ENCODE measurements at places on chromosomes 4 and X.

GRCh38 chrX:115531818-115532403 lies 29.1 kb upstream of the PLS3 start:
- no peak for DNase-seq

DNA sequence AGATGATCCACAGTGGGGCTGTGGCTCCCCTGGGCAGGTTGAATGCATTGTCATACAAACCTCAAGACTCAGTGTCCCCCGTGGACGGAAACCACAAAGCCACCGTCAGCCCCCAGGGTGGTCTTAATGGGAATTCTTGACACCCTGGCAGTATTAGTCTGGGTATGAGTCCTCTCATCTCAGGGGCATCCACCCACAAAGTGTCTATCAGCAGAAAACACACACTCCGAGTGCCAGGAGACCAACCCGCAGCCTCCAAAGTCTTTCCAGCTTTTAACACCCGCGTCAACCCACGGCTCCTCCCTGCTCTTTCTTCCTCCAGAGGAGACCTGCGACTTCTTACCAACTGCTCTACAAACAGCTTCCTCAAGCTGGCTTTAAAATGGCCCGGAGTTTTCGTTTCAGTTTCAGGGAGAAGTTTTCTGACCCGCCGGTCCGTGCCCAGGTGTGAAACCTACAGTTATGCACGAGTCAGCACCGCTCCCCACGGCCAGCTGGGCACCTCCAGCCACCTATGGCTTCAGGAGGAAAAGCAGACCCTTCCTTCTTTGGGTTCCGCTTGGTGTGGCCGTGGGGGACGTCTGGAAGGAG lies 14.4 kb upstream of the ASMTL start:
- peak; percentile 29 for DNase-seq

GRCh38 chrX:26747877-26748276 lies 531.9 kb downstream of the MAGEB5 start:
- no peak for DNase-seq

DNA sequence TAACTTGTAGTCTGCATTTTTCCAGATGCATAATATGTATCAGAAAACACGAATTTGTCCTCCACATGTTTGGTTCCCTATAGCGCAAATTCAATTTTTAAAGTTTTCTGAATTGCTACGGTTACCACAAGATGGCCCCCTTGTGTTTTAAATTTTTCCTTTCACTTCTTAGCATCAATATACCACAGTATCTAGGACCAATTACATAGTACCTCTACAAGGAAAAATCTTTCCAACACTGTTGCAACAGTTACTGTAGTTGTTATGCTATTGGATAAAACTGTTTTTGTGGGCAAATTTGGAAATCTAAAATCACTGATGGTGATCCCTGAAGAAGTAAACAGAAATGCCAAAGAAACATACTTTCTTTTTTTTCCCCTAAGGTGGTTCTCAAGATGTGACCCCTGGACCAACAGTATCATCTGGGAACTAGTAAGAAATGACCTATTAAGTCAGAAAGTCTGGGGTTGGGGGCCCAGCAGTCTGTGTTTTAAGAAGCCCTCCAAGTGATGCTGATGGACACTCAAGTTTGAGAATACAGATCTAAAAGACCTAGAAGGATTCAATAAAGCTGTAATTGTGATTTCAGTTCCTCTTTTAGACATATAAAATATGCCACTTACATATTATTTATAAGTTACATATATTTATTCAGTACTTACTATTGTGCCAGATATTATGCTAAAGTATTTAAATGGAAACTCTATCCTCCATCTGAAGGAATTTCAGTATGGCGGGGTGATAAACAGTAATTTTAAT lies 3.1 kb downstream of the ZGRF1 start:
- DNase-seq = no peak

DNA sequence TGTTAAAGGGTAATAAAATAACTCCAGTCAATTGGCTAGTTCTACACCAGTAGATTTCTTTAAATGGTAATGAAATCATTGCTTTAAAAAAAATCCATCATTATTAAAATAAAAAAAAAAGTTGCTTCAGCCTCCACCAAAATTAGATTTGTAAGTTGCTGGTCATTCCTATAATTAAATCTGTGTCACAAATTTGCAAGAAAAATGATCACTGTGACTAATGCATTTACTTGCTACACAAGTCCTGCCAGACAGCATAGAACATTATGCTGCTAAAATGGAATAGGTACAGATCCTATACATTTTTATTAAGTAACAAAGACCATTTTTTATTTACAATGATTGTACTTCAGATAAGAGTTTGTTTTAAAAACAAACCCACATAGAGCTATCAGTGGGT lies 85.8 kb downstream of the SLC10A7 start:
- DNase-seq = no peak

DNA sequence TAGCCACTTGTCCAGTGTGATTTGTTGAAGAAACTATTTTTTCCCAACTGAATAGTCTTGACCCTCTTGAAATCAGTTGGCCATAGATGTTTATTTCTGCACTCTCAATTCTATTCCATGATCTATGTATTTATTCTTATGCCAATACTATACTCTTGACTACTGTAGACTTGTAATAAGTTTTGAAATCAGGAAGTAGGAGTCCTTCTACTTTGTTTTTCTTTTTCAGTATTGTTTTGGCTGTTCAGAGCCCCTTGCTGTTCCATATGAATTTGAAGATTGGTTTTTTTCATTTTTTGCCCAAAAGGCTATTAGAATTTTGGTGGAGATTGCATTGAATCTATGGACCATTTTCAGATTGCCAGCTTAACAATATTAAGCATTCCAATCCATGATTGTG lies 10.2 kb downstream of the SAP30 start:
- DNase-seq = no peak

DNA sequence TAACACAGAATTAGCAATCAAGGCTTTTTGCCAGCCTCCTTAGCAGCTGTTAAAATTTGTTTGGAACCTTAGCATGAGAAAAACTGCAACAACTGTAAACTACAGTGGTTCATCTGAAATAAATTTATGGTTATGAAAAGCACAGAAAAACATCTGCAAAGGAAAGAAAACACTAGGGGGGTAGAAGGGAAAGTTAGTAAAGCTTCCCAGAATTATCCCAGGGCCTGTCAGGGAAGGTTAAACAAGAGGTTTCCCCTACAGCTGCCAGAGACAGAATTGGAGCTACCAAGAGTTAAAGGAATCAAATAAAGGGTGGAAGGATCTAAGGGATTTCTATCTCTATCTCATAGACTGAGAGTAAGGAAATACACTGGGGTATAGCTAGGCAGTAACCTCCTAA lies 234.7 kb upstream of the DIAPH2 start:
- DNase-seq = no peak

DNA sequence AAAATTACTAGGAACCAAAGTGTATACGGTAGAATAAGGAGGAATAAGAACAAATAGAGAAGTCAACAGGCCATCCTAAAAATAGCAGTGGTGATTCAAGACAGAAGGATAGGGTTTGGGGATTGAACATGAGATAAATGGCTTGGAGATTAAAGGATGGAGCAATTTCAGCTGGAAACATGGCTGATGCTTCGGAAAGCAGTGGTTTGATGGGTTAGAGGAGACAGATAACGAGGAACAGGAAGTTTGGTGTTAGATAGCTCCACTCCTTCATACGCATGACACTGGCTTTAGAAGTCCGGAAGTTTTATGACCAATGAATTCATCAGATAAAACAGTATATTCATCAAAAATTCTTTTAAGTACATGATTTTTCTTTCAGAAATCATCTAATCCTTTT lies 70.8 kb upstream of the GALNTL6 start:
- DNase-seq = no peak

GRCh38 chr4:95217197-95217596 lies 331.6 kb downstream of the UNC5C start:
- DNase-seq = no peak

DNA sequence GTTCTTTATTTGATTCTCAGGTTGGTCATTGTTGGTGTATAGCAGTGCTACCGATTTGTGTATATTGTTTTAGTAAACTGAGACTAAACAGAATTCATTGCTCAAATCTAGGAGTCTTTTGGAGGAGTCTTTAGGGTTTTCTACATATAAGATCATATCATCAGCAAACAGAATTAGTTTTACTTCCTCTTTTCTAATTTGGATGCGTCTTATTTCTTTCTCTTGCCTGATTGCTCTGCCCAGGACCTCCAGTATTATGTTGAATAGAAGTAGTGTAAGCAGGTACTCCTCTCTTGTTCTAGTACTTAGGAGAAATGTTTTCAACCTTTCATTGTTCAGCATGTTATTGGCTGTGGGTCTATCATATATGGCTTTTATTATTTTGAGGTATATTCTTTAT lies 92.6 kb downstream of the IQCM start:
- DNase-seq = no peak

DNA sequence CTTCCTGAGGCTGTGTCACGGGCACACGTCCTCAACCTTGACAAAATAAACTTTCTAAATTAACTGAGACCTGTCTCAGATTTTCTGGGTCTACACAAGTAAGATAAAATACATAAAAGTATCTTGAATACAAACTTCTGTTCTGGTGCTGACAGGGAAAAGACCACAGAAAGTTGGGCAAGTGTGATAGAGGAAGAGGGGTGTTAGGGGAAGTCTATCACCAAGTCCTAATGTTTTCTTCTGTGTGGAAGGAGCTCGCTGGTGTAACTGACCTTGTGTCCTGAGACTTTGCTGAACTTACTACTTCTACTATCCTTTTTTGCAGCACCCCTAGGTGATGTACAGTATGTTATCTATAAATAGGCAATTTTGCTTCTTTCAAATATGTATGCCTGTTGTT lies 97.0 kb upstream of the STIM2 start:
- no peak for DNase-seq

- no peak for DNase-seq
Observed at GRCh38 chrX:140022482-140022881, 57.2 kb upstream of the CXorf66 start.

GRCh38 chrX:86103061-86103460 lies 45.2 kb upstream of the DACH2 start:
- DNase-seq = no peak

DNA sequence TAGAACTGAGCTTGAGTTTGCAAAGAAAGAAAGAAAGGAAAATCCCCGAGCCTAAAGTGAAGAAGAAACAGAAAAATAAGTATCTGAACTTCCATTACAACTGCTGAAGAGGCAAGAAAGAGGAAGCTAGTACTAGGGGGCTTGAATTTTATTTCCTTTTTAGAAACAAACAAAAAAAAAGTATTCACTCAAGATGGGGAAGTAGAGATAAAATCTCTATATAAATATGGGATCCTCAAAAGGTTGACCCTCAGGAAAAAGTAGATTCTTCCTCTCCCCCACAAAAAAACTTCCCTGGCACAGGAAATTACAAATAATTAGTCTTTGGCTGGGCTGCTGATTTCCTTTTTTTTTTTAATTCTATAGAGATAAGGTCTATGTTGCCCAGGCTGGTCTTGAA lies 16.0 kb downstream of the LRBA start:
- DNase-seq = no peak

DNA sequence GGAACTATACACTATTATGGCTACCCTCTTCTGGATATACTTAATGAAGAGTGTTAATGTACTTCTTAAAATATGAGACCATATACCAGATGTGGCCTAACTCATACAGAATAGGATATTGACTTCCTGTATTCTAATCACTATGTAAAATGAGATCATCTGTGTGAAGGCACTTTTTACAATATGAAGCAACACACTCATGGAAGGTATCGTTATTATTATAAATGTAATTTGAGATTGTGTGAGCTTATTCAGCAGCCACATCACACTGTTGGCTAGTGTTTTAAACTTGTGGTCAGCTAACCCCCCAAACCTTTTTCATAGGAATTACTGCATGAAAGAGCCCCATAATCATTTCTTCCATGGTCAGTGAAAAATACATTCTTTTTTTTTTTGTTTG lies 281.8 kb upstream of the TEX13A start:
- DNase-seq = no peak

- no peak for DNase-seq
Observed at GRCh38 chr4:77802402-77802801, 16.8 kb downstream of the CNOT6L start.

GRCh38 chr4:13580036-13580435 lies 35.7 kb upstream of the NKX3-2 start:
- DNase-seq = no peak

DNA sequence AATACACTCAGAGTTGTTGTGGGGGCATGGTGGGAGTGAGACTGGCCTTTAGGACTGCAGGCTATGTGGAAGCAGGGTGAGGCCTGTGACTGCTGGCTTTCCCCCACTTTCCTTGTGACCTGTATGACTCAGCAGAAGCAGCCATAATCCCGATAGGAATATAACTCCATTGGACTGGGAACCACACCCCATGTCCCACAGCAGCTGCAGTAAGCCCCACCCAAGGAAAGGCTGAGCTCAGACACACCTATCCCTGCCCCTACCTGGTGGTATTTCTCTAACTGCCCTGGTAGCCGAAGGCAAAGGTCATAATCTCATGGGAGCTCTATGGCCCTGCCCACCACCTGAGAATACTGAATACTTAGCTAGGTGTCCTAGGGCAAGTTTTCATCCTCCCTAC lies 169.3 kb downstream of the GC start:
- no peak for DNase-seq

GRCh38 chr4:71251261-71251660 lies 87.6 kb upstream of the SLC4A4 start:
- DNase-seq = no peak

GRCh38 chrX:41722214-41722613 lies 1.8 kb upstream of the GPR82 start:
- no peak for DNase-seq

DNA sequence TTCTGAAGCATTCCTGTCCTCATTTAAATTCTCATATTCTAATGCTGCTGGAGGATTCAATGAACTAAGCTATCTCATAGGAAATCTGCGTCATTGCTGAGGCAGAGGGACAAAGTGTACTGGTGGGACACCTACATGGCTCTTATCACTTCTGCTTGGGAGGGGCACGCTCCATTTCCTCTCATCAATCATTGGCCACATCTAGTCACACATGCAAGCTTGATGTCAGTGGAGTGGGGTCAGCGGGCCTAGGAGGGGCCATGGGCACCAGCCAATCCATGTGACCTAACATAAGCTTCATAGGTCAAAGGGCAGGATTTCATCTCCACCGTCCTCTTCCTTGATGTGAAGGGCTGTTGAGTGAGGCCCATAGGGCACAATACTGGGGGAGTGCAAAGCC lies 21.4 kb downstream of the BEX3 start:
- no peak for DNase-seq

DNA sequence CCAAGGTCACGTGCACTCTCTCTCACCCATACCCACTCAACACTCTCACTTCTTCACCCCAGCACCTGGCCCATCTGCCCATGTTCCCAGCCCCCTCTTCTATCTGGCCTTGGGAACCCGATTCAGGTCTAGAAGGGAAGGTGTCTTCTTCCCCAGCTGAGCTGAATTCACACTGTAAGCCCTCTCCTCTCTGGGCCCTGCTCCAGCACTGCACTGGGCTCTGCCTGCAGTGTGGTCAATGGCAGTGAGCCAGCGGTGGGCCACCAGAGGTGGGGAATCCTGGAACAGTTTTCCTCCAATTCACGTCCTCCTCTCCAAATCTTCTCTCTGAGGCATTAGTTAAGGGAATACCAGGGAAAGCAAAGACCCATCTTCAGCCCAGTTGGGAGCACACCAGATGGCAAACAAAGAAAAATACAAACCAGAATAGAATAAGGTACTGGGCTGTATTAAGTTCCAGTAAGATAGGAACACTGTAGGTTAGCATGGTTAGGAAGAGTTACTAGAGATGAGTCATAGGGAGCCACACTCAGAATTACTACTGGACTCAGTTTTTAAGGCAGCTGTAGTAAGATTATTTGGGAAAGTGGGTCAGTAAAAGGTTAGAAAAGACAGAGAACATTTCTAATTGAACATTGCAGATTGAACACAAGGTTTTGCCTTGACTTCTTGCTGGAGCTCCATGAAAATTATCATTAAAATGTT lies 5.0 kb downstream of the AWAT2 start:
- no peak for DNase-seq
